Uterus (tissue), 4 donors: ENCODE measurements at places on chromosomes 3 and 15. TPM values are rescaled to one million over a fixed set of nuclear protein-coding genes. Genes with fewer than 3 reads are reported as not detected.

RSRC1 gene
- total RNA-seq: 128 TPM

ROBO2 gene
- total RNA-seq: 0.49 TPM

ESYT3 gene
- total RNA-seq: 4.1 TPM

ARL8B gene
- 41.5 TPM for total RNA-seq

PARP15 gene
- 3.1 TPM for total RNA-seq

MGLL gene
- 44.8 TPM for total RNA-seq

RBM6 gene
- total RNA-seq: 137 TPM

SLC27A2 gene
- not detected for total RNA-seq

PRICKLE2 gene
- 87.3 TPM for total RNA-seq

CTXN2 gene
- not detected for total RNA-seq

CCDC50 gene
- total RNA-seq: 342 TPM

PIERCE2 gene
- total RNA-seq: not detected

SI gene
- not detected for total RNA-seq

PAQR9 gene
- total RNA-seq: not detected

LRRC49 gene
- total RNA-seq: 20.8 TPM

THPO gene
- 0.51 TPM for total RNA-seq

PCLAF gene
- total RNA-seq: not detected

CCDC9B gene
- total RNA-seq: 2.4 TPM

POPDC2 gene
- 9.6 TPM for total RNA-seq

GRCh38 chr15:45611305-45611704 is 23.5 kb upstream of the SQOR start:
- no peak for DNase-seq

DNA sequence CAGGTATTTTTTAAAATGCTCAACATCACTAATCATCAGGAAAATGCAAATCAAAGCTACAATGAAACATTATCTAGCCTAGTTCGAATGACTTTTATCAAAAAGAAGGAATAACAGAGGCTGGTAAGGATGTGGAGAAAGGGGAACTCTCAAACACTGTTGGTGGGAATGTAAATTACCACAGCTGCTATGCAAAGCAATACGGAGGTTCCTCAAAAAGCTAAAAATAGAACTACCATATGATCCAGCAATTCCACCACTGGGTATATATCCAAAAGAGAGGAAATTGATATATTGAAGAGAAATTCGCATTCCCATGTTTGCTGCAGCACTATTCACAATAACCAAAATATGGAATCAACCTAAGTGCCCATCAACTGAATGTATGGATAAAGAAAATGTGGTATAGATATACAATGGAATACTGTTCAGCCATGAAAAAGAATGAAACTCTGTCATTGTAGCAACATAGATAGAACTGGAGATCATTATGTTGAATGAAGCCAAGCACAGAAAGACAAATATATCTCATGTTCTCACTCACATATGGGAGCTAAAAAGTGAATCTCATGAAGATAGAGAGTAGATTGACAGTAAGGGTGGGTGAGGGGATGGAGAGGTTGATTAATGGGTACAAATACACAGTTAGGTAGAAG is 19.7 kb upstream of the CLN6 start:
- DNase-seq: no peak

DNA sequence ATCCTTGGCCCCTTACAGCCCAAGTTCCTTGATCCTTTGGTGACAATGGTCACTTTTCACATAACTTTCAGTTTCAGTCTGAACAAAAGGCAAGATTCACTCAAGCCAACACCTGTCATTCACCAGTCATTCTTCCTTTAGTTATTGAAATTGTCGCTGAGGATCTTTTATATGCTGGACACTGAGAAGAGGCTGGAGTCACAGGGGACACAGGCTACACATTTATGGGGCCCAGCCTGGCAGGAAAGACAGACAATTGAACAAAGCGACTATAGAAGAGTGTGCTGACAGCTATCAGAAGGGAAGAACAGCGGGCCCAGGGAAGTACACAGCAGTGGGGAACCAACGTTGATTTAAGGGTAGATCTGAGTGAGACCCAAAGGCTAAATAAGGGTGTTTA is 69.8 kb upstream of the PROK2 start:
- DNase-seq: no peak

- DNase-seq: no peak
Observed at GRCh38 chr15:87902772-87903426, 353.6 kb downstream of the NTRK3 start.

GRCh38 chr3:87856126-87856525 is 202.7 kb downstream of the CGGBP1 start:
- no peak for DNase-seq

DNA sequence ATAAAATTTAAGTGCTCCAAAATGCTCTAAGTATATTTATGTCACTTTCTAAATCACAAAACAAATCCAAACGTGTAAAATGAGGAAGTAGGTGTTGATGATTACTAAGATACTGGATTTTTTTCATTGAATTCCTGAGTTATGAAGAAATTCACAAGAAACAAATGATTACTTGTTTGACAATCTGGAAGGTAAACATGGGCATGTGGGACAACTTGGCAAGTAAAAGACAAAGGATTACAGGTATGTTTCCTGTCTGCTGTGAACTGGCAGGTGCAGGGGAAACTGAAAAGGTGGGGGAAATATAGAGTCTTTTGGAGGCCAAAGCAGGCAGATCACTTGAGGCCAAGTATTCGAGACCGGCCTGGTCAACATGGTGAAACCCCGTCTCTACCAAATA is 252.7 kb upstream of the AZI2 start:
- no peak for DNase-seq

- DNase-seq: no peak
Observed at GRCh38 chr3:127964053-127964452, 49.0 kb downstream of the KBTBD12 start.

- DNase-seq: no peak
Observed at GRCh38 chr3:82261637-82262036, 500.2 kb upstream of the GBE1 start.

DNA sequence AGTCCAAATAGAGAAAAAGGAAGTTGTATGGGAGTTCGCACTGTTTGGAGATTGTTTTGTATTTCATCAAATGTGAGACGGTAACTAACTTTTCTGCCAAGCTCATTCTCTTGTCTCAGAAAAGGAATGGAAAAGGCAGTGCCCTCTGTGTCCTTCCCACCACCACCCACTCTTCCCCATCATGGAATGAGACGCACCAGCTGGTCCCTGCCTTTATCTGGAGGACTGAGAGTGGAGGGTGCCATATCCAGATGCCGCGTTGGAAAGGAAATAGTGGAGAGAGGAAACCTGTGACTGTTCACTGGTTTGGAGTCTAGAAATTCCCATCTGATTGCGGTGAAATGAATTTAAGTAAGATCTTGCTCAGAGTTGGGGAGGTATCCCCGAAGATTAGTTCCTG is 3.7 kb upstream of the CCK start:
- DNase-seq: no peak

DNA sequence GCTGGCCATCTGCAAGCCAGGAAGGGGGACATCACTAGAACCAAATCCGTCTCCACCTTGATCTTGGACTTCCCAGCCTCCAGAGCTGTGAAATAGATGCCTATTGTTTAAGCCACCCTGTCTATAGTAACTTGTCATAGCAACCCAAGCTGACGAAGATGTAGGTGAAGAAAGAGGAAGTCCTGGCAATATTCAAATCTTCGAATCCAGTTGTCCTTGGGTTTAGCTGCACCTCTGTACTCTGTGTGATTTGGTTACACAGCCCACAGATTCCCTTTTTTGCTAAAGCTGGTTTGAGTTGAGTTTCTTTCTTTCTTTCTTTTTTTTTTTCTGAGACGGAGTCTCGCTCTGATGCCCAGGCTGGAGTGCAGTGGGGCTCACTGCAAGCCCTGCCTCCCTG is 68.0 kb upstream of the XCR1 start:
- DNase-seq: no peak

DNA sequence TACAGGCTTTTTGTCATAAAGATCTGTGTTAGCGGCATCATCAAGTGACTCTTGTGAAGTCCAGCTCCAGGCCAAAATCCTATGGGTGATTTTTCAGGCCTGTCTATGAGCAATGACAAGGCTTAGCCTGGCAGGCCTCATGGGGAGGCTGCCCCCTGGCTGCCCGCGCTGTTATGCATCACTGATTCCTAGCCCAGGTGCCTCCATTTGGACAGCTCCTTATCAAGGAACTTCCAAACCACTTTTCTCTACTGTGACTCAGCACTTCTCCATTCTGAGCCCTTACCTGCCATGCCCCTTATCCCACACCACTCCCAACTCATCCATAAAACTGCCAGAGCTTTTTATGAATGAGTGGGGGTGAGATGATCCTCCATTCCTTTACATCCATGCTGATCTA is 91.5 kb upstream of the C3orf80 start:
- DNase-seq: no peak

- DNase-seq: no peak
Observed at GRCh38 chr3:177553012-177553411, 355.7 kb upstream of the TBL1XR1 start.

GRCh38 chr3:194556086-194557056 is 69.6 kb upstream of the ATP13A3 start:
- no peak for DNase-seq

DNA sequence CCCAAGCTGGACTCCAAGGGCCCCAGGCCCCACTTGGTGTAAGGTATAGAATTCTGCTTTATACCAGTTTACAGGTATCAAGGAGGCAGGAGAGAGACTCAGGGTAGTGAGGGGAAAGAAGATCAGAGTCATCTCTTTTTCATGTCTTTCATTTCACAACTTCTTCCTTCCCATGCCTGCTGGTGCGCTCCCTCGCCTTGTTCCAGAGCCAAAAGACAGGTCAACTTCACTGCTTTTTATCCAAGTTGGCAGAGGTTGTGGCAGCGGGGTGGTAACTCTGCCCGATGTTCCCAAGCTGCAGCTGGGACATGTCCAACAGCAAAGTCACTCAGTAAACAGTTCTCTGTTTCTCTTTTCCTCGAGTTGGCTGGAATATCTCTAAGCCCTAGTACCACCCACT is 86.3 kb upstream of the TCF12 start:
- DNase-seq: peak; percentile 49

DNA sequence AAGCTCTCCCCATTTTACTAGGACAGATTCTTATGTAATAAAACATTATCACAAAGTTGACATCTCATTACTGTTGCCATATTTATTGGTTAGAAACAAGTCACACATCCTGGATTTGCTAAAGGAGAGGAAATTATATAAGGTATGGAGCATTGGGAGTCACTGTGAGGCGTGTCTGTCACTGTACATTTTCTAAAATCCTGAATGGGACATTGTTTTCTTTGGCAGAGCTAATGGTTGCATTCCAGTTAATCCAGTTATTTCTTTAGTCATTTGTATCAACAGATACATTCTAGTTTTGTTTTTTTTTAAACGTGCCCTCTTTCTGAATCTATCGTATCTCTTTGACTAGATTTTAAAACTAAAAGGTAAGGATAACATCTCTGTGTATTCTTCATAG is 70.2 kb upstream of the MITF start:
- no peak for DNase-seq

GRCh38 chr3:81339040-81339845 is 422.2 kb downstream of the GBE1 start:
- DNase-seq: no peak

- DNase-seq: no peak
Observed at GRCh38 chr3:155367506-155367905, 74.0 kb upstream of the STRIT1 start.

GRCh38 chr3:94305835-94306611 is 243.2 kb downstream of the NSUN3 start:
- no peak for DNase-seq

DNA sequence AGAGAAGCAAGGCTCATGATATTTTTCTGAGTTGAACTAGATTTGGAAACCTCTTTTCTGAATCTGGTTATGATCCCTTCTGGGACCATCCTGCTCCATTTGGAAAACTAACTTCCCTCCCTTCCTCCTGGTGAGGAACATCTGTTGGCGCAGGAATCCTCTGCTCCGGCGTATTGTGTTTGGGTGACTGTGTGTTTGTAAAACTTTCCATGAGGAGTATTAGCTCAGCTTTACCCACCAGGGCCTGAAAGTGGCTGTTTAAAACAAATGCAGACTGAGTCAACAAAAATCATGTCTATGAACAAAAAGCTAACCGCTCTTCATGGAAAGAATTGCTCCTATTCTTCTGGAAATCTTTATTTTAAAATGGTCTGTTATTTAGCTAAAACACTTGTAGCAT is 17.7 kb downstream of the STARD9 start:
- DNase-seq: peak; percentile 46

DNA sequence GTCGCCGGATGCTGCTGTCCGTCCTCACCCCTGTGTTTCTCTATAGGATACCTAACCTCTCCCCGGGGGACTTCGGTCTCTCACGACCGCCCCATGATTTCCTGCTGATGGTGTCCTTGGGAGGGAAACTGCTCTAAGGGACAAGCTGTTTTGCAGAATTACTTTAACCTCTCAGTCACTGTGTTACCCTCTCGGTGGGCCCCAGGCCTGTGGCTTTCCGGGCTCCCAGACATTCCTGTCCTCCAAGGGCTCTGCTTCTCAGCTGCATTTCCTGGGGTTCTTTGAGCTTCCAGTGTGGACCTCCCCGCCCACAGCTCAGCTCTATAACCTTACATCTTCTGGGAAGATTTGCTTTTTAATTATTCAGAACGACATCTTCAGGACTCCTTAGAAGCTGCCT is 40.9 kb downstream of the CHST2 start:
- no peak for DNase-seq

GRCh38 chr3:193451902-193452301 is 73.3 kb upstream of the ATP13A5 start:
- DNase-seq: no peak

GRCh38 chr15:50120729-50121128 is 1.7 kb upstream of the ATP8B4 start:
- DNase-seq: no peak

DNA sequence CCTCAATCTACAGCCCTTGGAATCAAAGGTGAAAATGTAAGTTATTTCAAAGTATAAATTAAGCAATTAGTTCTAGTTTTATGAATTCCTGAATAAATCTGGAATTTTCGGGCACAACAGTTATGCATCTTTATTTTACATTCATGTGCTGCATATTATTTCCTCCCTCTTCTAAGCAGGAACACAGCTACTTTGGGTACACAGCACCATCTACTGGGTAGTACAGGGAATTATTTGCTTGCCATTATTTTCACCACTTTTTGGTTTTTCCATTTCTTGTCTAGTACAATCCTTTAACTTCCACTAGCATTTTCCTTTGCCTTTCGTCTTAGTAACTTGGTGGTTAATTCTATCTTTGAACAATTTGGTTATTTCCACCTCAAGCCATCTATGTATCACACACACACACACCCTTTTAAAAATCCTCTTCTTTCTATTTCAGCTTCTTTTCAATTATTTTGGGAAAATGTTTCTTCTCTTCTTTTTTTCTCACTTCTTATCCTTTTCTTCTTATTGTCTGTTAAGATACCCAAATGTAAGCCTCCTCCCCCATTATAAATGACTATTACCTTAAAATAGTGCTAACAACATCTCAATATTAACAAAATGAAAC is 451.0 kb downstream of the MFSD1 start:
- no peak for DNase-seq

DNA sequence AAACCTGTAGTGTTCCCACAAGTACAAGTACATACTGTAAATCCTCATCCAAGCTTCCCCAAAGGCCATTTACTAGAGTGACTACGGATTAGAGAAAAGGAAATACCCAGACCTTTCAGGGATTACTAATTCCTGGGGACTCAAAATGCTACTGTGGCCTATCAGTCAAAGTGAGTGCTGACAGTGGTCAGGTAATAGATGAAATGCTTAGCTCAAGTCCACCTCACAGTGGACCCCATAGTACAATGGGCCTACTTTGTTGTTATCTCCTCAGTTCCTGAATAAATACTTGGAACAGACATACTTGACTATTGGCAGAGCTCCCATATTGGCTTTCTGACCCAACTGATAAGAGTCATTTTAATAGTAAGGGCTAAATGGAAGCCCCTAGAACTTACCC is 61.6 kb downstream of the MAP4 start:
- DNase-seq: no peak

GRCh38 chr15:50261981-50262380 is 3.5 kb downstream of the HDC start:
- no peak for DNase-seq
